Activated naive CD4-positive, alpha-beta T cell (primary cell): ENCODE measurements at places on chromosomes 12 and 14.

DNA sequence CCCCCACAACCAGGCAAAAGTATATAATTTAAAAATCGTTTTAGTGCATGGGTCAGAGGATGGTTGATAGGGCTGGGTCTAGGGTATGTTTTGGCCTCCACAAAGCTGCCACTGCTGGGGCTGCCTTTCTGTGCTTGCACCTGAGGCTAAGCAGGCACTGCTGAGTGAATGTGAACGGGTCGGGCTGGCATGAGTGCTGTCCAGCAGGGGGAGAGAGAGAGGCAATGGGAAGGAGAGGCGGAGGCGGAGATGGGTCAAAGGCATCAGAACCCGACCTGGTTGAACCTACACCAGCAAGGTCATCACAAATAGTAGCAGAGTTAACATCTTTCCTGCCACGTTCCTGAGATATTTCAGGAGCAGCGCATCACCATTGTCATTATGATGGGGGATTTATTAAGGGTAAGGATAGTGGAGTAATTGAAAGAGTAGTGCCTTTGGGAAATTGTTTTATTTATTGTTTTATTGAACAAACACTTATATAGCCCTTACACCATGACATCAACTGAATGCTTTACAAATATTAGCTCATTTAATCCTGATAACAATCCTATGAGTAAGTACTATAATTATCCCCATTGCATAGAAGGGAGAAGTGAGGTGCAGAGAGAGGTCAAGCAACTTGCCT is 5.8 kb upstream of the NRXN3 start:
- no peak for DNase-seq

GRCh38 chr12:1552911-1553491 is 41.4 kb downstream of the FBXL14 start:
- no peak for DNase-seq

GRCh38 chr14:94483071-94483451 is 7.1 kb upstream of the SERPINA9 start:
- DNase-seq: no peak

- no peak for DNase-seq
Measured at GRCh38 chr12:96803969-96804368, 103.1 kb upstream of the NEDD1 start.

DNA sequence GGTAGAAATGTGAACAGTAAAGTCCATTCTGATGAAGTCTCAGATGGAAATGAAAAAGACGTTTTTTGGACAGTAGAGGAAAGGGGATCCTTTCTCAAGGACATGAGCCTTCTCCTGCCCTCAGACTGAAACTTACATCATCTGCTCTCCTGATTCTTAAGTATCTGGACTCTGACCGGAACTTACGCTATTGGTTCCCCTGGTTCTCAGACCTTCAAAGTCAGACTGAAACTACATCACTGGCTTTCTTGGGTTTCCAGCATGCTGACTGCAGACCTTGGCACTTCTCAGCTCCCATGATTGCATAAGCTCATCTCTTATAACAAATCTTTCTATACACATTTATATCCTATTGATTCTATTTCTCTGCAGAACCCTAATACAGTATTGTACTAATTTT is 291.0 kb downstream of the SNAPC1 start:
- no peak for DNase-seq

GRCh38 chr14:74935360-74935680 is 12.3 kb upstream of the RPS6KL1 start:
- DNase-seq: no peak

DNA sequence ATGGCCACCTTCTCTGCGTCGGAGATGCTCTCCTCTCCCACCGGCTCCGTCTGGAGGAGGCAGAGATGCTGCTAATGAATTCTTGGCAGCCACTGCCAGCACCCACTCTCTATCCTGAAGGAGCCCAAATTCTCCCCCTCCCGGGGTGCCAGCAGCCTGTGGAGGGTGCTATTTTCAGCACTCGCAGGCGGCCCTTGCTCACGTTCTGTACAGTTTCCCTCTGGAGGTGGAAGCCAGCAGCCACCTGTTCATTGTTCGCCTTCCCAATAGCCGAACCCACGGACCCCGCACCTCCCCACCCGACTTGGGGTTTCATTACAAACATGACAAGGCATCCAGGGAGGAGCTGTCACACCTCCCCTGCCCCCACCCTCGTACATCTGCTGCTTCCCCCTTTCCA is 27.8 kb downstream of the SNRNP35 start:
- DNase-seq: no peak

- no peak for DNase-seq
Measured at GRCh38 chr12:76901628-76902380, 23.0 kb upstream of the CSRP2 start.

DNA sequence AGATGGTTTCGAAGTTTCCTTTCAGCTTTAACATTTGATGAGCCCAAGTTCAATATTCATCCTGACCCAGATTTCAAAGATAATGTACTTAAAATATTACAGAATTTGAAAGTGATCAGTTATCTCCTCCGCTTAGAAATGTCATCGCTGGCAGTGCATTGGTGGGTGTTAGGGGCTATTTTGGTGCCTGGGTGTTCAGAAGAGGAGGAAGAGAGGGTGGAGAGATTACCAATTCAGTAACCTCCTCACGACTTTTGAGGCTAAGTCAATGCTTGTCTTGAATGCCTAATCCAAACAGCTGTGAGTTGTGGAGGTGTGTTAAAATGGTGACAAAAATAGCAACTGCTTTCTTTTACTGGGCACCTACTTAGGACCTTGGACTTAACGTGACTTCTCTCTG is 13.8 kb upstream of the DGLUCY start:
- DNase-seq: no peak

DNA sequence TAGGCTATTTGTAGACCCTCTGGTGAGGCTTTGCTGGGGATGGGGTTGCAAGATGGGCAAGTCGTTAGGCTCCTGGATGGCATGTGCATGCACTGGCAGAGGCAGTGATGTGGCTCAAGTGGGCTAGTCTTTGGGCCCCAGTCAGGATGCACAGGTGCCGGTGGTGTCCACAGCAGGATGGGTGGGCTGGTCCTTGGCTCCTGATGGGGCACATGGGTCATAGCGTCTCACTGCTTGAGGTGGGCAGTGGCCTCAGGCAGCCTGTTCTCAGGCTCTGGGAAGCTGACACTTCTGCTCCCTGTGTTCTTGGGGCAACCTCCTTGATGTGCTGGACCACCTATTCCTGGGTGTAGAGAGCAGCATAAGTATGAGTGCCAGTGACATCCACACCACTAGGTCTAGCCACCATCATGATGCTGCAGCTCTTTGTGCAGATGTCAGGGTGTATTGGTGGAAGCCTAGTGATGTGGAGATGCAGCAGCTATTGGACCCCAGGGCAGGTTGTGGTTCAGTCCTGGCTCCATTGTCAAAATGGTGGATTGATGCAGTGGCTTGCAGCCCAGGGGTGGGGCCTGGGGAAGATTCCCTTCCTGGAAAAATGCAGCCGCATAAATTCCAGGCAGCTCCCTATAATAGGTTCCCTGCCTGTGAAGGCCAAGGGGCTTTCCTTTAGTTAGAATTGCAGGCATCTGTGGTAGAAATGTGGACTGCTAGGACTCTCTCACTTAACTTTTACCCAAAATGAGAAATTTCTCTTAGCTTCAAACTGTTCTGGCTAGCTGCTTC is 742.5 kb upstream of the MDGA2 start:
- DNase-seq: no peak

- no peak for DNase-seq
Measured at GRCh38 chr12:103241184-103241583, 254.6 kb downstream of the C12orf42 start.

- no peak for DNase-seq
Measured at GRCh38 chr12:121845701-121846100, 13.0 kb downstream of the HPD start.
